ENCODE measurements at places on chromosomes 2 and 18.

GRCh38 chr2:240985881-240986786, 12.3 kb upstream of the SNED1 start:
- DNase-seq = no peak

DNA sequence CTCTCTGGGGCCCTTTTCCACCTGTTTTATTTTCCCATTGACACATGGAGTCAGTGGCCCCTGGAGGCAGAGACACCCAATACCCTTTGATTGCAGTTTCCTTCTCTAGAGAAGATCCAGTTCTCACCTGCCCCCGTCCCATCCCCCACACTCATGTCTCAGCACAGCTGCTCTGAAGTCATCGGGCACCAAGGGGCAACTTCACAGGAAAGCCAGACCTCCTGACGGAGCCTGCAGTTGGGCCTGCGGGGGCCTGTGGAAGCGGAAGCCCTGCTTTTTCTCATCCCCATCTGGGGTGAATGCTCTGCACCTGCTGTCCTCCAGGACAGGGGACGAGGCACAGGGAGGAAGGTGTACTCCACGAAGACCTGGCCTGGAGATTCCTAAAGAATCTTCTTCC, 308.3 kb upstream of the EPAS1 start:
- DNase-seq = no peak

DNA sequence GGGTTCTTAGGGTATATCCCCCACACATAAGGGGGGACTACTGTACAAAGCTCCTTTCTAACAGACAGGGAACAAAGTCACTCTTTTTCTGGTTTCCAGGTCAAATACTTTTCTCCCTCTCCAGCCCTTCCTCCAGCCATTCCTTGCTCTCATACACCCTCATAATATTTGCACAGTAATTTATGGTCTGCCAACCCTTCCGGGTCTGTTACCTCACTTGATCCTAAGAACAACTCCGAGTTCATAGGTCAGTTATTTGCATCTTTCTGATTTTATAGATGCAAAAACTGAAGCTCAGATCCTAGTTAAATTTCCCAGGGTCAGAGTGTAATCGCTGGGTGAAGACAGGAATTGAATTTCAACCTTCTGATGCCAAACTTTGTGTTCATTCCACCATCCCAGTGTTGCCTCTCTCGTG, 14.8 kb upstream of the MATN3 start:
- DNase-seq = no peak

GRCh38 chr18:43587538-43588153, 310.4 kb upstream of the SYT4 start:
- no peak for DNase-seq

DNA sequence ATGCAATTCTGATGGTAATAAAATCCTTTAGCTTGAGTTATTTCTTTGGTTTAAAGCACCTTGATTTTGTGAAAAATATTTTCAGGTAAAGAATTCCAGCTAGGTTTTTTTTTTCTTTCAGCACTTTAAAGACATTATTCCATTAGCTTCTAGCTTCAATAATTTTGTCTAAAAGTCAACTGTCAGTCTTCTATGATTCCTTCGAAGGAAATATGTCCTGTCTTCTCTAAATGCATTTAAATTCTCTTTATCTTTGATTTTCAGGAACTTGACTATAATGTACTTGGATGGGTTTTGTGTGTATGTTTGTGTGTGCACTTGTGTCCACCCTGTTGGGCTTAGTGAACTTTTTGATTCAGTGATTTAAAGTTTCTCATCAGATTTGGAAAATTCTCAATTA, 4.7 kb downstream of the LONRF2 start:
- no peak for DNase-seq

DNA sequence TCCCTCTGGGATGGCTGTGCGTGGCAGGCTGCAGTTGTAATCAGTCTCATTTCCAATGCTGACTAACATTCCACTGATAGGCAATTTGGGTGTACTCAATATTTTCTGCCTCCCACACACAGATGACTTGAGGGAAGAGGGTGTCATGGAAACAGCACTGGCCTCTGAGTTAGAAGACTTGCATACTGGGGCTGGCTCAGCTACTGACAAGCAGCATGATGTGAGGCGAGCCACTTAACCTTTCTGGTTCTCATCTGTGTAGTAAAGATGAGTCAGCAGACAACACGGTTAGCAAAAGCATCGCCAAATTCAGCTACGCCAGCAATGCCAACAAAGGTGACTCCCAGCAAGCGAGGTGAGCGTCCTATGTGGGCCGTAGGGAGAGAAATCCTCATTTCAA, 73.5 kb downstream of the COLEC12 start:
- DNase-seq = peak; percentile 41

GRCh38 chr2:160471950-160472349, 21.7 kb downstream of the RBMS1 start:
- DNase-seq = no peak

GRCh38 chr18:10076502-10077030, 162.8 kb downstream of the VAPA start:
- DNase-seq = no peak

DNA sequence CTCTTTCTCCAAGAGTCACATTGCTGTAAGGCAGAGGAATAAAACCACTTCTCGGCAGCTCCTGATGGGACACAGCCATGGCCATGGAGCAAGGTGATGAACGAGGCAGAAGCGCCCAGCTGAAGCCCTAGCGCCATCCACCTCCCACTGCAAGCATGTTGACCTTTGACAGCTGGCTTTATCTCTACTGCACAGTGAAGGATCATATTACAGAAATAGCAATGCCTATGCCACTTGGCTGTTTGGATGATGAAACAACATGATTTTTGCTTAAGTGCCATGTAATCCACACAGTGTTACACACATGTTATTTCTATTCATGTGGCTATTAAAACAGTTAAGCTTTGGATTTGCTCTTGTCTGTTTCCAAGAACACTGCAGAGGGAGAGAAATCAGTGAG, 167.7 kb downstream of the VAPA start:
- DNase-seq = no peak

DNA sequence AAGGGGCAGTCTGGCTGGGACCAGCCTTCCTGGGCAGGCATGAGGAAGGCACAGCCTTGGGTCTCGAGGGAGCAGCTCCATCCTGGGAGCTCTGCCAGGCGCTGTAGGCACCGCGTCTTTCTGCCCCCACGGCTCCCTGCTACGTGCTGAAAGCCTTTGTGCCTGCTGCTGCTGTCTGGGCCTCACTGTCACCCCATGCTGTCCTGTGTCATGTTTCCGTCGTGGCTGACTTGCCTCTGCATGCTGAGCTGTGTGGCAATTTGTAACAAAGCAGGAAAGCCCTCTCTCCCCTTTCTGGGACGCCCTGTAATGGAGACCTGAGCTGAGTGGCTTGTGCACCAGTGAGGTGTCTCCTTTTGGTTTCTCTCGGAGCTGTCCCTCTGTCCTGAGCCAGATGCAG, 152.5 kb downstream of the TSN start:
- DNase-seq = no peak

GRCh38 chr2:238869293-238870124, 21.6 kb downstream of the TWIST2 start:
- DNase-seq = peak; percentile 77

DNA sequence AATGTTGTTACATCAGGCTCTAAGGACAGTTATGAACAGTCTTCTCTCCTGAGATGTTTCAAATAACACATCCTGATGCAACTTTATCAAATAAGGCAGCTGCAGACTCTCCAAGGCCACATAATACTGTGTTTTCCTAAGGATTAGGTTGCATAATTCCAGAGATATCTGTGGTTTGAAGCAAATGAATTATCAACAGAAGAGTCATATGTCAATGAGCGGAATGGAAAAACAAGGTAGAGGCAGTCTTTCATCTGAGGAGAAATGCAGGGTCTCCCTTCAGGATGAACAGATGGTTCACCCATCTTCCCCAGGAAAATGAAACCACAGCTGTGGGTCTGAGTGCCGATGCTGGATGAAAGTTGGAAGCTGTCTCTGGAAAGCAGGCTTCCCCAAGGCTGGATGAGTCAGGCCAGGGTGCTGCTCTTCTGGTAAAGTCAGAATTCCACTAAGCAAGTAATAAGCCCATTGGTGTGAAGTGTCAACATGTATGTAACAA, 22.2 kb downstream of the LYG1 start:
- peak; percentile 51 for DNase-seq

- no peak for DNase-seq
Measured at GRCh38 chr2:180705122-180705521, 275.3 kb upstream of the UBE2E3 start.

GRCh38 chr2:37376421-37377186, 32.2 kb downstream of the QPCT start:
- no peak for DNase-seq

DNA sequence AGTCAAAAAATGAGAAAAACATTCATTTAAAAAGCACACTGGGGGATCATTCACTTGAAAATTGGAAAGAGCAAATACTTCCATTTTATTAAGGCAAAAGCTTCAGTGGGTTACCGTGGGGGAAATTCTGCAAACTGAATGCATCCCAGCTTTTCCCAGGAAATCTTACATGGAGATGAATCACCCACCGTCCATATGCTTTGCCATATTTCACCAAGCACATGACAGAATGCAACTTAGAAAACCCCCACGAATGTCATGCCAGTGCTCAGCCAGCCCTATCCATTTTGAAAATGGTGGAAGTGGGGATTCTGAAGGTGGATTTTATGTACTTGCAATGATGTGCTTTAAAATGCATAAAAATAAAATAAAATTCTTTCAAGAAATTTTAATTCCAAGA, 485.5 kb upstream of the ID2 start:
- no peak for DNase-seq

GRCh38 chr18:35241448-35241804, 592 bp downstream of the ZNF397 start:
- no peak for DNase-seq

DNA sequence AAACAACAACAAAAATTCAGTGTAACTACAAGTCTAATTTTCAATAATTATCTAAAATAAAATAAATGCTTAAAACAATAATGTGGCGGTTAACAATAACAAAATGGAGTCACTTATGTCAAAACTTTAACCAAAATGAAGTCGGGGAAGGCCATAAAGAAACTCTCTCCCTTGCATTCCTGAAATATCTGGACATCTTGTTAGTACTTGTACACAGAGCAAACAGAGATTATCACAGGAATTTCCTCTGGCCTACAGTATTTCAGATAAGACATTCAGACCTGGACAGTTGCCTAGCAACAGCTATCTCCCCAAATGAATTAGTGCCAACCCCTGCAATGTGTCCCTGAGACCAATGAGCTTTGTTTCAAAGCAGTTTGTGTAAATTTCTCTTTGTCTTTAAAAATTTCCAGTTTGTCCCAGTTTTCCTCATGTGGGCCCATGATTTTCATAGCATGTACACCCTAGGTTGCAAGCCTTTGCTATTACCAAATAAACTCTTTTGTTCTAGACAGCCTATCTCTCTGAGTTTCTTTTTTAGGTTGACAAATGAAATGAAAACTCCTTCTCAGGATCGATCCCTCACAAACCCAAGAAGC, 68.6 kb downstream of the EXOC6B start:
- DNase-seq = no peak

GRCh38 chr2:8543383-8544170, 138.3 kb upstream of the ID2 start:
- DNase-seq = peak; percentile 36

- DNase-seq = no peak
Measured at GRCh38 chr2:26631401-26632170, 9.6 kb downstream of the CIB4 start.

- peak; percentile 27 for DNase-seq
Measured at GRCh38 chr2:172968061-172968469, 107.6 kb upstream of the MAP3K20 start.
